NCI-H1092 treated with DMSO at 0.1 percent for 48 hours (cell line): ENCODE measurements at places on chromosomes 1 and 21.
A peak's percentile ranks its signal among the peaks of the same experiment; 100 is the strongest.

DNA sequence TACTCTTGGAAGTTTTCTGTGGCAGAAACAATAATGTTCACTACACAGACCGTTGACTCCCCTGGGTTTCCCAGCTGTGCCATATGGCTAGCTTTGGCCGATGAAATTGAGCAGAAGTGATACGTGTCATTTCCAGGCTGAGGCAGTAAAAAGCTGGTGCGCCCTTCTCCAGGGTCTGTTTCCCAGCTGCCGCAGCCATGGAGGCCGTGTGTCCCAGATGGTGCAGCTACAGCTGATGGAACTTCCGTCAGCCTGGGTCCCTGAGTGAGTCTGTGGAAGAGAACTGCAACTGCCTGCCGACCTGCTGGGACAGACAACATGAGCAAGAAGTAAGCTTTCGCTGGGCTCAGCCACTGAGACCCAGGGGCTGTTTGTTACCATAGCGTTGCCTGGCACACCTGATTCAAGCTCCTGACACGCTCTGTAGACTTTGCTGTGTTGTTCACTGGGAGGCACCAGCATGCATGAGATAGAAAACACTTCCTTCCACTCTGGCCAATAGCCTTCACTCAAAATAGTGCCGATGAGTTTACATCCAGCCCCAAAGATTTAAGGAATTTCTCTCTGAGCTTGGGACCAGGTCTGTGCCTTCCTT lies 116.3 kb upstream of the SLC25A33 start:
- no peak for DNase-seq

DNA sequence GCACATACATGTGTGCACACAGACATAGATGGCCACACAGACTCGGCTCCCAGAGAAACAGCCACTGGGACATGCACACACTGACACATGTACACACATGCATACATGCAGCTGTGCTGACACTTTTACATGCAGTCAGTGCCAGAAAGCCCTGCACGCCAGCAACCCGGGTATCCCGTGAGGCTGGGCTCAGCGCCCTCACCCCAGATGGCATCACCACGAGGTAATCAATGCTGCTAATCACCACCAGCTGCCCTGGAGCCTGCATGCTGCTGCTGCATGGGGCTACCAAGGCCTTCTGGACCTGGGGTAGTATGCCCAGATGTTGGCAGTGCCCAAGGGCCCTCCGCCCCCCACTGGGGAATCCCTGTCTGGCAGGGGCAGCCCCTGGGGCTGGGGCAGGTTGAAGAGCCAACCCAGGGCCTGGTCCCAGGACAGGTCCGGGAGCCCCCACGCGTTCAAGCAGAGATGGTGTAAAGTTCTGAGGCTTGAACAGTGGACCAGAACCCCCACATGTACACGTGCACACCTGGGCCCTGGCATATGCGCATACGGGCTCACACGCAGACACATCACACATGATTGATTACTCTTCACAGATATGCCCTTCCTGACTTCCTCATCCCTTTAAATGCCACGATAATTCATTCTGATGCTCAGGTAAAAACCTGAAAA lies 2.7 kb upstream of the COL16A1 start:
- DNase-seq, result no peak

GRCh38 chr1:89705901-89706699 lies 73.2 kb downstream of the LRRC8C start:
- no peak for DNase-seq

DNA sequence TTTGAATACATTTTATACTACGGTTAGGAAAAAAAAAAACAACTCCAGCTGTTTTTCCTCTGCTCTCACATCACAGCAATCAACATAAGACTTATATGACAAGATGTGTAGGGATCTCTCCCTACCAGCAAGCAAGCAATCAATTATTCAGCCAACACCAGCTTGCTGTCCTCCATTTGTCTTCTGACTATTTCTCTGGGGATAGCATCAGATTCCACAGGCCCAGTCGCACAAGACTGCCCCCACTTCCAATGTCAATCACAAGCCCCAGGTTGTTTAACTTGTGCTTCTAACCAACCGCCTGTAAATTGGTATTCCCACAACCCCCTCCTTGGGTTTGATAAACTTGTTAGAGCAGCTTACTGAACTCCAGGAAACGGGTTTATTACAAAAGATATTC lies 873.1 kb upstream of the TMPRSS15 start:
- no peak for DNase-seq

GRCh38 chr1:4397196-4397595 lies 257.2 kb upstream of the AJAP1 start:
- DNase-seq, result no peak

GRCh38 chr1:234918961-234919761 lies 209.5 kb downstream of the TOMM20 start:
- no peak for DNase-seq

DNA sequence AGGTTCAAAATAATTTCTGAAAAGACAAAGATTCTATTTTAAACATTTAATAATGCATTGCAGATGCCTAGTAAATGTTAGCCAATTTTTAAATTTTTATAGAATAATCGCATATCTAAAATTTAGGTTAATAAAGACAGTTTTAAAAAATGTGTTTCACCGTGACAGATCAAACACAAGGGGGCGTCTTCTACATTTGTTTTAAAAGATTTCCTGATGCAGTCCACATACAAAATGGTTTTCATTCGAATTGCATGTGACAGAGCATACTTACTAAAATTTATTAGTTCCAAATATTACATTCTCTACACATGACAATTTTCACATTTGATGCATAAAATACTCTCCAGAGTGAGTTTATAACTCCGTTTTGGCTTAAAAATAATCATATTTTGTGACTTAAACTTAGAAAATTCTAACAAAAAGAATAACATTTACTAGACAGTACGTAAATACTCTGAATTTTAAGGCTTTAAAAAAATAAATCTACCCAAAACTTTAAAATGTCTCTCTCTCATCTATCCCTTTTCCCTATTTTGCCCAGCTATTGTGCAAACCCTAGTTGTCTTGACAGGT lies 75.5 kb downstream of the ADAMTS1 start:
- DNase-seq, result peak; percentile 19

- no peak for DNase-seq
These were observed 10.3 kb downstream of the CAP1 start for GRCh38 chr1:40050863-40051262.

GRCh38 chr21:24197132-24197643 lies 1410.1 kb downstream of the MRPL39 start:
- no peak for DNase-seq

DNA sequence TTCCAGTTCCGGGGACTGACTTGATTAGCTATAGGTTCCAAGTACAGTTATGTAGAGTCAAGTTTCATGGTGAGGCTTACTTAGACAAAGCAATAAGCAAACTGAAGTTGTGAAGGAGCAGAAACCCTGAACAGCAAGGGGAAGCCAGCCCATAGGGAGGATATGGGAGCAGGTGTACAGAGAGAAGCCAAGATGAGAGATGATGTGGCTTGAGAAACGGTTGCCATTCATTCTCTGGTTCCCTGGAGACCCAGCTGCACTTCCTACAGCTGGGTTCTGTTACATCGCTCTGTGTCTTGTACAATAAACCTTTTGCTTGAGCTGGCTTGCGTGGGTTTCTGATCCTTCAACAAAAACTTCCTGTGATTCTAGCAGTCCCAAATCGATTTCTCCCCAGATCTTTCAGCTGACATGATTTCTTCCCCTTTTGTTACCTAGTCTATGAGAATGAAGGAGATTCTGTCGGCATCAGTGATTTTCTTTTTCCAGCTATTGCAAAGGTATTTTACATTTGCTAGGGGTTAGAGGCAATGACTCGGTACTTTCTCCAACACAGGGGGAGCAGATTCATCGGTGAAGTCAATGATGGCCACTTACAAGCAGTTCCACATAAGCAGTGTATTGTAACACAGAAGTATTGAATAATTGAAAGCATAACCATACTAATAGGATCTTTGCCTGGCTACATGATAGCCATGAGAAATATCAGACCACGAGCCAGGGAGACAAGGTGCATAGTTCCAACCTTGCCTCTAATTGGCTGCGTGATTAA lies 67.3 kb downstream of the URB2 start:
- no peak for DNase-seq

DNA sequence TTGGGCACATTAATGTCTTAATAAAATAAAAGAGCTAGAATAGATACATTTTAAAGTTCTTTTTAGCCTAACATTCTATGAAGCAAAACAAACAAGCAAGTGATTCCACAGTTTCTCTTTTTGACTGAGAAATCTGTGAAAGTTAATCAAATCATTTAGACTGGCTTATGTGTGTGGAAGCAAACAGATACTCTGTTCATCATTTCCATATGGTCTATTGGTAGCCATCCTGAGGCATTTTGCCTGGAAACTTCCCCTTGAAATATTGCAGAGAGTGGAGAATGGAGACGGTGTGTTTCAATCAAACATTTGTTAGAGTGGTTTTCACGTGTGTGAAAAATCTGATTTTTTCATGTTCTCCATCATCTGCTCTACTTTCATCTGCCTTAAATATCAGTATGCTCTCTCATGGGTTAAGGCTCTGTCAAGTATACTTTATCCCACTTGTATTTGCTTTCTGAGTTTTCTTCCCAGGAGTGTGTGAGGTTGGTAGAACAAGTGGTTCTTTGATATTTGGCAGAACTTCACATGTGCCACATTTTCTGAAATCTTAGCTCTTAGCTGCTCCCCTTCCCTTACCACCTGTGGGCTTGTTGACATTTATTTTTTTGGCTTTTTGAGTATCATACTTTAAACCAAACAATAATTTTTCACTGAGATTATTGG lies 139.1 kb upstream of the PTGFR start:
- no peak for DNase-seq

GRCh38 chr21:26112127-26112742 lies 58.3 kb downstream of the APP start:
- no peak for DNase-seq

GRCh38 chr21:33305344-33305671 lies 19.5 kb upstream of the IFNAR1 start:
- no peak for DNase-seq

GRCh38 chr1:167054946-167055630 lies 35.1 kb downstream of the GPA33 start:
- DNase-seq, result no peak

GRCh38 chr1:83709662-83710061 lies 289.3 kb downstream of the TTLL7 start:
- no peak for DNase-seq

- no peak for DNase-seq
These were observed 29.8 kb downstream of the ZYG11B start for GRCh38 chr1:52756020-52756419.

DNA sequence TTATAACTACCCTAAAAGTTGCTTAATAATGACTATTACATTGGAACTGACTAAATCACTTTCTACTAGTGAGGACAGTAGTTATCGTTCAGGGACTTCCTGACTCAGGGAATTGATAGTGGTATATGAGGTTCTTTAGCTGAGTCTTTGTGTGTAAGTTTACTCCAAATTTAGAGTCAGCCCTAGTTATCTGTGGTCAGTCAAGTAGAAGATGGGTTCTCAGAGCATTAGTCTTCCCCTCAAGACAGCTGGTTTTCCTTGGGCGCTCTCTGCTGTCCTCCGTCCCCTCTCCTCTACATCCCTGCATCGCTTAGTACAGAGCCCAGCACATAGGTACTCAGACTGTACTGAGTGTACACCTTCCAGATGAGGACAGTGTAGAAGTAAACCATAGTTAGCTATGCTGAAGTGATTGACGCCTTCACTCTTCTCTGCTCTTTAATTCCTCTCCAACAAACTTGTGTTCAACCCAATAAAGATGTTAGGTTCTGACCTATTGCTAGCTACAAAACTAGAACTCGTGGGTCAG lies 116.5 kb downstream of the C1orf21 start:
- DNase-seq, result no peak

DNA sequence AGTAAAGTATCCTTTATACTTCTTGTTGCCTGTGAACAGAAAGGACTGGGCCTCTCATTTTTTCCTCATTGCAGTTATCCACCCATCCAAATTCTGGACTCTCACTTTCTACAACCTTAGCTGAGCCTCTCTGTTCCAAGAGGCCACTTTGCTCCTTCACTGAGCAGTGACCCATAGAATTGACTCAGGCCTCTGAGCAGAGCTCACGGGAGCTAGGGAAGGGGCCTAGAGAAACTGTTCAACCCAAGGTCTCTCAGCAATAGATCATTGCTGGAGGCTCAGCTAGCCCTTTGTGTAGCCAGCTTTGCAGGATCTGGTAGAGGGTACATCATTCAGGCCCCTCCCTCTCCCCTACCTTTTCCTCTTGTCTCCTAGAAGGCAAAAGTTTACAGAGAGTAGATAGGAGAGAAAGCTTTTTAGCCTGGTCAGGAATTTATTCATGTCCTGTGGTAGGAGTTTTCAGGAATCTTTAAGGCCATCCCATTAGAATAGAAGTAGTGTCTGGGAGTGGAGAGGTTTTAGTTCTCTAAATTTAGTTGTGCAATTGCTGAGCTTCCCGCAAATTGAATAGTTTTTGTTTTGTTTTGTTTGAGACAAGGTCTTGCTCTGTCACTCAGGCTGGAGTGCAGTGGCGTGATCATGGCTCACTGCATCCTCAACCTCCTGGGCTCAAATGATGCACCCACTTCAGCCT lies 6.7 kb downstream of the INTS3 start:
- DNase-seq, result peak; percentile 66

- peak; percentile 69 for DNase-seq
These were observed 89.0 kb upstream of the SERTAD4 start for GRCh38 chr1:210143465-210144062.

DNA sequence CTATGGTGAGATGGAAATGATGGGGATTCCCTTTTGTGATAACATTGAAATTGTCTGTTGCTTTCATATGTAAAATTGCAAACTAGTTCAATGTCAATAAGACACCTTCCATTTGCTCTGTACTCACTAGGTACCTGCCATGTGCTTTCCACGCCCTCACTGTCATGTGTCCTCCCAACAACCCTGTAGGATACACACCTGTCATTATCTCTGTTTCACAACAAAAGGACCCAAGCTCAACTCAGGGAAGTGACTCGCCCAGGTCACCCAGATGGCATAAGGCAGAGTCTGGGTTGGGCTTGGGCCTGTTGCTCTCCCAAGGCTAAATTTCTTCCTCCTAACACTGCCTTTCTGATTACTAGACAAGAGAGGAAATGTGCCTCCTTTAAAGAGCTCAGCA lies 45.3 kb upstream of the MCOLN3 start:
- DNase-seq, result no peak

DNA sequence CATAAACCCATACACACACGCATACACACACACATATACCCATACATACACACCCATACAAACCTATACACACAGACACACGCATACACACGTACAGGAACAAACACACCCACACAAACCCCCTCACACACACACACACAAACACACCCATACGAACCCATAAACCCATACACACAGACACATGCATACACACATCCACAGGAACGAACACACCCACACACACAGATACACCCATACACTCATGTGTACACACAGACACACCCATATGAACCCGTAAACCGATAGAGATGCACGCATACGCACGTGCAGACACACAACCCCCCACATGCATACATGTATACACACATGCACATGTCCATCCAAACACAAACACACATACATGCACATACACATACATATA lies 9.5 kb downstream of the WNT9A start:
- DNase-seq, result no peak
